Activated CD4-positive, alpha-beta T cell treated with anti-CD3 and anti-CD28 coated beads, Interleukin-2, amount 50 U/mL, for 4 hours (primary cell): ENCODE measurements at places on chromosomes 16 and 17.

DNA sequence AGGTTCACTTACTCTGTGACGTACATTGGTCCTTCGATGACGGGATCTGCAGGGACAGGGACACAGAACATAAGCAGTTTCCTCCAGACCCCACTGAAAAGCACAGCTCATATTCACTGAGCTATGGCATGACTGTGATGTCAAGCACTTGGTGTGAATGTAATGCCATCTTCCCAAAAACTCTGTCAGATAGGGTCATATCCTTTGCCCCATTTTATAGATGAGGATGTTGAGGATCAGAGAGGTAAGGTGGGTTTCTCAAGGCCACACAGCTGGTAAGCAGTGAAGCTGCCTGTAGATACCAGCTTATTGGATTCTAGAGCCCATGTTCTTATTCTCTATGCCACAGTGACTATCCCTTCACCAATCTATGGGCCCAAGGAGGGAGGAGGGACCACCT, 2.5 kb downstream of the ERN2 start:
- DNase-seq: no peak

DNA sequence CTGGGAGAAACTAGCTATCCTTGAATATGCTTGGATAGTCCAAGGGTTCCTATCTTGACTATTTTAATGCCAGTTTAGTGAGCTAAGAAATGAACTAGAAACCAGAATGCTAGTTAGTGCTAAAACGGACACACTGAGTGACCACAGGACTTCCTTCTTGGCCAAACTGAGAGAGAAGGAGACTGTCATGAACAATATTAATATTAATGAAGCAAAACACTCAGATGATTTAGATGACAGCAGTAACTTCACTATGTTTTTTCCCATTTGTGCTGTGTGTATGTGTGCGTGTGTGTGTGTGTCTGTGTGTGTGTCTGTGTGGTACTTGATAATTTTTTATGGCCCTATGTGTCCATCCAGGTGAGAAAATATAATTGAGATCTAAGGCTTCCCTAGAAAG, 2.2 kb upstream of the ATXN1L start:
- no peak for DNase-seq

GRCh38 chr16:64287655-64288528, 834.0 kb downstream of the CDH11 start:
- DNase-seq: no peak

- DNase-seq: no peak
Measured at GRCh38 chr16:20249211-20249610, 78.1 kb downstream of the GP2 start.

- no peak for DNase-seq
Measured at GRCh38 chr17:78888941-78889518, 14.0 kb downstream of the CEP295NL start.
